Naive thymus-derived CD8-positive, alpha-beta T cell (primary cell): ENCODE measurements at places on chromosomes 11 and 22. TPM values are rescaled to one million over a fixed set of nuclear protein-coding genes. Genes with fewer than 3 reads are reported as not detected.

DNA sequence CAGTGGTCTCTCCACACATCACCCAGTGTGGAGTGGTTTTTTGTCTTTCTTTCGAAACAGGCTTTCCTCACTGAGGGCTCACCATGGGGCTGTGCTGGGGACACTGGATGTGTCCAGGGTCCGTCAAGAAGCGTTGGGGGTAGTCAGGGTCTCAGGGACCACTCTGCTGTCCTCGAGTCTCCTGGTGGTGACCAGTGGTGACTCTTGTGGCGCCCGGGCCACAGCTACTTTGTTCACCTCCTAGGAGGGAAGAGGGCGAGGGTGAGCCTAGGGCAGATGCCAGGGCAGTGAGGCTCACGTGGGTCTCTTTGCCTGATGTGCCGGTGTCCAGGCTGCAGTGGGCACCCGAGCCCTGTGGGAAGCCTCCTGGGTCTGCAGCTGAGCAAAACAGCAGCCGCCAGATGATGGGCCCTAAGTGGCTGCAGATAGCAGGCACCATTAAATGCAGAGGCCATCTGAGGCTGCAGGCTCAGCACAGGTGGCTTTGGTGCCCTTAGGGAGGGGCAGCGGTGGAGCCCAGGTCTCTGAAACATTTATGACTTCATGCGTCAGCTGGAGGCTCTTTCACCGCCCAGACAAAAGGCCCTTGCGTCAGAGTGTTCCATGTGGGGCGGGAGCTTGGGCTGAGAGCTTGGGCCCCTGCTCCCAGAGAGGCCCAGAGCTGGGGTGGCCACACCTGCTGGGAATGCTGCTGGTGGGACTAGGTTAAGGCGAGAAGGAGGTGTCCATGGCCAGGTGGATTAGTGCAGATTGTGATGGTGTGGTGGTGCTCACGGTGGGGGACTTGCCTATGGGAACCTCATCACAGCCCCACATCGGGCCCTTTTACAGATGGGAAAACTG is 29.5 kb downstream of the KCNQ1 start:
- H3K4me1 ChIP-seq = peaks cover 41% of the 10 kb centered on the region
- H3K27ac ChIP-seq = no peak overlapping the region
- H3K27me3 ChIP-seq = no peaks in the 10 kb centered on the region
- no peak overlapping the region for H3K4me3 ChIP-seq

DNA sequence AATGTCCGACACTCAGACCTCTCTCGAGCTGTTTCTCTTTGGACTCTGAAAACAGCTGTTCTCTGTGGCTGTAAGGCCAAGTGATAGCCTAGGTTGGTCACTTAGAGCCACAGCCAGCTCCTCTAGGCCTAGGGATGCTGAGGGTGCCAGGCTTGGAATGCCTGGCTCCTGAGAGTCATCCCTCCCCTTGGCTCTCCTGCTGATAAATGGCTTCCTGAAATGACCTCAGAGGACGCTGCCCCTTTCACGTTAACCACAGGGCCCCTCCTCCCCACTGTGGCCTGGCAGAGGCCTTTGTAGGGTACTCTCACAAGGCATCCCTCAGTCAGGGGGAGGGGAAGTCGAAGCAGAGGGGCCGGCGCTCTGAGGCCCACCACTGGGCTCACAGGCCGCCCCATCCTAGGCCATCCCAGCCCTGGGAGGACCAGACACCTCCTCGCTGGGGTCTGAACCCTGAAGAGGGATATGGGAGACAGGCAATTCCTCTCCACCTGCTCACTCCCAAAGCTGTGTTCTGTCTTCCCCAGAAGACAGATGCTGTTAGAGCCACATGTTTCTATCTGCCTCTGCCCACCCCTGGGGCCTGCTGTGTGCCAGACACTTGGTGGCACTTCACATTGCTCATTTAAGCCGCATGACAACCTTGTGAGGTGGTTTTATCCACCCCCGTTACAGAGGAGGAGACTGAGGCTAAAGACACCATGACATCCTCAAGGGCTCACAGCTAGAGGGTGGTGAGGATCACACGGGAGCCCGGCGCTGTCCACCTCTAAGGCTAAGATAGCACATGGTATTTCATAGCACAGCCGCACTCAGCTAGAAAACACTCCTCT is 50.9 kb downstream of the ARFGAP3 start:
- H3K36me3 ChIP-seq = peaks cover 29% of the 10 kb centered on the region
- DNase-seq = no peak
- H3K27me3 ChIP-seq = no peaks in the 10 kb centered on the region
- no peaks in the 10 kb centered on the region for H3K4me1 ChIP-seq
- H3K27ac ChIP-seq = no peak overlapping the region

DNA sequence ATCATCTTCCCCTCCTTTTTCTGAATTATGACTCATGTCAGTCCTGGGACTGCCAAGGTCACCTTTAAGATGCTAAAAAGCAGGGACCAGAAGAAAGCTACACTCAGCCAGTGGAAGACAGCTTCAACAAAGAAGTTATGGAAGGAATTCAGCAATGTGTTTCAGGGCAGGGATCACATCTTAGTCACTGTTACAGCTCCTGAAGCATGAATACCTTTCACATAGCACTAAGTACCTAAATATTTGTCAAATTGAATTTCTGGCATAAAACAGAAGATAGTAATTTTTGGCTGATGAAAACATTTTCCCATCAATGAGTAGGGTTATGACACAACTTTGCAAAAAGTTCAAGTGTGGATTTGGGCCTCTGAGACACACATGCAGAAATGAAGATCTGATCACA is 5.2 kb downstream of the DDB1 start:
- peaks cover 29% of the 10 kb centered on the region for H3K36me3 ChIP-seq
- no peak overlapping the region for H3K4me3 ChIP-seq
- no peaks in the 10 kb centered on the region for H3K27me3 ChIP-seq
- DNase-seq = no peak
- H3K27ac ChIP-seq = no peak overlapping the region
- H3K4me1 ChIP-seq = peaks cover 46% of the 10 kb centered on the region

DNA sequence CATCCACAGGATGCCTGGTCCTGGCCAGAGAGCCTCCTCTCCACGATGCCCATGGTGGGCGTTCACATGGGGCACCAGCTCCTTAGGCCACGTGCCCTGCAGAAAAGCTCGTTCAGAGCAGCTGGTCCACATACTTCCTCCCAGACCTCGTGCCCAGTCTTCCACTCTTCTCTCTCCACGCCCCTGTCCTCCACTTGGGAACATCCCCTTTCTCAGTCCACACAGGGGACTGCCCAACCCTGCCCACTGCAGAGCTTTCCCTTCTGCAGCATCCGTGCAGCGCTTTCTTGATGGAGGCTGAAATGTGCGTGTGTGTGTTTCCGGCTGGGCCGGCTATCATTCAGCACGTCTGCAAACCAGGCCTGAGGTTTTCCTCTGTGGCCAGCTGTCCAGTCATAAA is 11.3 kb downstream of the TPCN2 start:
- H3K4me3 ChIP-seq = no peak overlapping the region
- DNase-seq = no peak
- peaks cover 14% of the 10 kb centered on the region for H3K4me1 ChIP-seq
- H3K36me3 ChIP-seq = no peaks in the 10 kb centered on the region
- no peak overlapping the region for H3K27ac ChIP-seq
- no peaks in the 10 kb centered on the region for H3K27me3 ChIP-seq

Gene CD3D
- 362 TPM for total RNA-seq

DNA sequence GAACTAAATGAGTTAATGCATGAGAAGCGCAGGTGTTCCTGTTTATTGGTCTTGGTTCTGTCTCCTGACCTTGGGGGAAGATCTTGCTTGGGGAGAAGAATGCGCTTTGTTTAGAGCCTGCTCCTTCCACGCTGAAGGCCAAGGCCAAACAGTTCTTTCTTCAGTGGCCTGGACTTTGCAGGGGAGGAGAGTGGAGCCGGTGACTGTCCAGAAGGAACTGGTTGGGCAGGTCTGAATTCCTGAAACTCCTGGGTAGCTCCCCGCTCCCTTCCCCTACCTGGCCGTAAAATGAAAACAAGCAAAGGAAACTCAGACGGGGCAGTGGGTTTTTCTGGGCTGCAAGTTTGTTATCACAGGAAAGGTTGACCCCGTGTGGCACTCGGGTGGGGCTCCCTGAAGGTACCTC is 3.6 kb downstream of the ARHGAP8 start:
- DNase-seq = no peak
- H3K27ac ChIP-seq = no peak overlapping the region
- peaks cover 5% of the 10 kb centered on the region for H3K4me1 ChIP-seq
- no peak overlapping the region for H3K4me3 ChIP-seq
- peaks cover 40% of the 10 kb centered on the region for H3K27me3 ChIP-seq
